ENCODE measurements at places on chromosomes 3 and 15.

DNA sequence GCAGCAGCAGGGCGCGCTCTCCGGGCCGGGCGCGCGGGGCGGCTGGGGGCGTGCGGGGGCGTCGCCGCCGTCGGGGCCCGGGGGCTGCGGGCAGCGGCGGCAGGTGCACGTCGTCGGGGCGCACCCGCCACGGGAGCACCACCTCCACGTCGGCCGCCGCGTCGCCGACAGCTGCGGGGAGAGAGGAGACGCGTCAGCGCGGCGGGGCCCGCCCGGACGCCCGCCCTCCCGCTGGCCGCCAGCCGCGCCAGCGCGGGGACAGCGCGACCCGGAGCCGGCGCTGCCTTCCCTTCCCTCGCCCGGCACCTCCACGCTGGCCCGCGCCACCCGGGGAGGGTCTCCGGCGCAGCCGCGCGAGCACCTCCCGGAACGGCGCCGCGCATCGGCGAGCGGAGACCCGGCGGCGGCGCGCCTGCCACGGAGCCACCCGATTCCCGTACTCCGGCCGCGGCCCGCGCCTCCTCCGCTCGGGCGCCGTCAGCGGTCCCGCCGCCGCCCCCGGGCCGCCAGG is 481 bp downstream of the ADAMTS17 start:
- no peak for DNase-seq

- DNase-seq: peak; percentile 3
Observed at GRCh38 chr15:45790325-45790943, 155.6 kb downstream of the SQOR start.

GRCh38 chr15:40313531-40314398 is 6.0 kb upstream of the PLCB2 start:
- peak; percentile 80 for DNase-seq

- no peak for DNase-seq
Observed at GRCh38 chr3:117400303-117400702, 690.7 kb downstream of the TUSC7 start.

DNA sequence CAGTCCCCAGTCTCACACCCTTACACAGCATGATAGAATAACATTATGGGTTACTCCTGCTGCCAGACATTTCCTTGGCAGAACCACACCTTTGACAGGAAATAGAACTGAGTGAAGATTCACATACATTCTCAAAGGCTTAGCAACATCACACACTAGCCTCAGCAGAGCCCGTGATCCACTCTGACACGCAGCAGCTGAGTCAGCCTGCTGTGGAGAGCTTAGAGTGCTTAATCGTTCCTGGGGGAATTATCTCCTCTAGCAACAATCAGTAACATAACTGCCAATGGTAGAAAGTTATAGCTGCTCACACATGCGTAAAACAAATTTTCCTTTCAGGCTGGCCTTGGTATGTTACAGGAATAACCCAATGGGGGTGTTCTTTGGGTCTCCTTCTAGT is 382.1 kb downstream of the GAP43 start:
- peak; percentile 28 for DNase-seq

DNA sequence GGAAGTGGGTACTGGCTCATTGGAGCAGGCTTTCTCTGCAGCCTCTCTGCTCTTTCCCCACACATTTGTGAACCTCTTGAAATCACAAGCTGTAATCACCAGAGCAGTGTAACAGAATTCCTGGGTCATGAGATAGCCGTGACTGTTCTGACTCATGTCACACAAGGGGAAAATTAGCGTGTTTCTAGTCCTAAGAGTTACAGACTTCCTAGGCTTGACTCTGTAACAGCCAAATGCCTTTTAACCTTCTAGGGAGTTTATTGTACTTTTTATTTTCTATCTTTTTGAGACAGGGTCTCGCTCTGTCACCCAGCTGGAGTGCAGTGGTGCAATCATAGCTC is 54.7 kb upstream of the TRAK1 start:
- DNase-seq: no peak

- DNase-seq: no peak
Observed at GRCh38 chr15:97012986-97013385, 682.5 kb downstream of the NR2F2 start.

DNA sequence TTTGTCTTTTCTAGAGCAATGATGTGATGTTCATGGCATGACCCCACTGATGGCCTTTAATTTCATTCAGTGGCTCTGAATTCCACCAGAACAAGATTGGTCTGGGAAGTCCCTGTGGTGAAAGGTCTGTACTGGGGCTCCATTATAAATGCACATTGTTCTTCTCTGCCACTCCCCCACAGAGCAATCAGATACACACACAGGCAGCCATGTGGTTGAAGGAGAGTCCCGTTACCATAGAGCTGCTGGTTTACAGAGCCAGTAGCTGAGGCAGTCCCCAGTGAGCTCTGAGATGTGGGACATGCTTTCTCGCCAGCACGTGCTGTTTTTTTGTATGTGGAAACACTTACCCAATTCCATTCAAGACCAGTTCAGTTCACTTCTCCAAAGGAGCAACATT is 172.7 kb upstream of the TRIM42 start:
- DNase-seq: no peak

GRCh38 chr15:70308011-70308734 is 210.5 kb upstream of the TLE3 start:
- DNase-seq: no peak

- DNase-seq: no peak
Observed at GRCh38 chr3:170507063-170507462, 78.8 kb downstream of the SLC7A14 start.

GRCh38 chr3:112115161-112115739 is 17.8 kb downstream of the GCSAM start:
- no peak for DNase-seq

GRCh38 chr15:60358935-60359682 is 38.7 kb downstream of the ANXA2 start:
- DNase-seq: peak; percentile 100

GRCh38 chr3:141486496-141486745 is 406 bp upstream of the RASA2 start:
- DNase-seq: no peak

DNA sequence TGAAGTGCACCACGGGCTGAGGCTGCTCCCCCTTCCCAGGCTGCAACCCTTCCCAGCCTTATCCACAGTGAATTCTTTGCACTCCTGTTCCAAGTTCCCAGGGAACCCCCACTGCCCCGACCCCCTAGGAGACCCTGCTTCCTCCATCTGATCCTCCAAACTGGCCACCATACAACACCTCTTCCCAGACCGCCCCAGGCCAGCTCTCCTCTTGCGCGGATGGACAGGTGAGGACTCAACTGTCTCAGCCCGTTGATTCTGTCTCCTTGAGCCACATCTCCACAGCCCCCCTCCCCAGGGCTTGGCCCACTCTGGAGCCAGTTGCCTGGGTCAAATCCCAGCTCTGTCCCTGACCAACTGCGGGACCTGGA is 21.7 kb downstream of the GRIP2 start:
- DNase-seq: no peak

DNA sequence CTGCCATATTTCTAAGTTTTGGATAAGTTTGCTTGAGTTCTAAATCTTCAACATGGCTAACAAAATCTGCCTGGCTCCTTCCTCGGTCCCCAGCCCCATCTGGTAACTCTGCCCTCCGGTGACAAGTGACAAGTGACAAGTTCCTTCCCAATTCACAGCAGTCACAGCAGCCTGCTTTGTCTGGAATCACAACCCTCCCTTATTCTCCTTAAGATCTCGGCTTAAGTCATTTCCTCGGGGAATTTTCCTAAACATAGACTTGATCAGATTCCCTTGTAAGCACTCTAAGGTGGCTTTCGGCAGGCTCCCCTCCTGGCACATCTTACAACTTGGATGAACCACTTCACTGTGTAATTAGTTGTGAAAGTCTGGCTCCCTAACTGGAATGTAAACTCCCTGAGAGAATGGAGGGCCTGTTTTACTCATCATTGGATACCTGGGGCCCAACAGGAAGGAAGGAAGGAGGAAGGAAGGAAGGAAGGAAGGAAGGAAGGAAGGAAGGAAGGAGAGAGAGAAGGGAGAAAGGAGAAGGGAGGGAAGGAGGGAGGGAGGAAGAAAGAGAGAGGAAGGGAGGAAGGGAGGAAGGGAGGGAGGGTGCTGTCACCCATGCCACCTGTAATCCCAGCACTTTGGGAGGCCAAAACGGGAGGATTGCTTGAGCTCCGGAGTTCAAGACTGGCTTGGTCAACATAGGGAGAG is 126.4 kb downstream of the SHQ1 start:
- no peak for DNase-seq

DNA sequence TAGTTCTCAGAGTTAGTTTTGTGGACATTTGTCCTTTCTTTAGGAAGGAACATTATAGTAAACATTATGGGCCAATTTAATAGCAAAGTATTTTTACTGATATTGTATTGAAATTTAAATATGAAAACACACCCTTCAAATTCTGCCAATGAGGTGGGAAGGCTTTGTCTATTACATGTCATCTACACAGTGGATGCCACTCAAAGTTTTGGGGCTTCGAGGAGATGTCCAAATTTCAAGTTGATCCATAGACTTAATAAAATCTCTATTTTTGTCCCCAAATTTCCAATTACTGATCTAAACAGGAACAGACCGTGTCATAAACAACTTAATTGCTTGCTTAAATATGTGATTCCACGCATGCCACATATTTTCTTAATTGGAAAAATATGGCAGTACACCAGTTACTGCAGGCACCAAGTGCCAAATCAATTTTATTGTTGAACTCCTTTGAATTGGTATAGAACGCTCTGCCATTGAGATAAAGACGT is 1.7 kb downstream of the SHOX2 start:
- DNase-seq: no peak

GRCh38 chr15:68042855-68043222 is 11.3 kb upstream of the PIAS1 start:
- no peak for DNase-seq

DNA sequence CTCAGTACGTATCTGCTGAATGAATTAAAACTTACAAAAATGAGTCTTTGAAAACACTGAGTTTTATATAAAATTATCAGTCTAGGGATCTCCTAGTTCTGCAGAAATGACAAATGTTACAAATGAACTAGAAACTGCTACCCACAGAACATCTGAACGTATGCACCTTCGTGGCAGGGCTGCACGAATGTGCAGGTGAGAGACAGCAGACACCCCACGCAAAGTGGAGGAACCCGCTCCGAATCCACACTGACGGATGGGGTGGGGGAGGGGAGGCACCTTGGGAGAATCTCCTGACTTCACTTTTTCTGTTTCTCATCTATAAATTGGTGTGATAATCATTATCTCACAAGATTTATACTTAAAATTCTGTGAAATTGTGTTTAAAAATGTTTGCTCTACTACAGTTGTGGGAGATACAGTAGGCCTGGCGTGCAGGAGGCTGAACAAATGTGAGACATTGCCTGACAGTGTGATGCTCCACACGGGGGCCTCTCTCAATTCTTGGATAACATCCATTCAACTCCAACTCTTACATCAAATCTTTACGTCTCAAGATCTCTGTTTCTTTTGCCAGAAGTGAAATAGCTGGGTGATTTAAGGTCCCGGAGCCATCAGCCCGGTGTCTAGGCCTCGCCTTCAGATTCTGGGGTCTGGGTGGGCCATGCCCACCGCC is 86.9 kb downstream of the ATP10A start:
- no peak for DNase-seq

- no peak for DNase-seq
Observed at GRCh38 chr15:99441444-99441800, 124.4 kb upstream of the MEF2A start.

DNA sequence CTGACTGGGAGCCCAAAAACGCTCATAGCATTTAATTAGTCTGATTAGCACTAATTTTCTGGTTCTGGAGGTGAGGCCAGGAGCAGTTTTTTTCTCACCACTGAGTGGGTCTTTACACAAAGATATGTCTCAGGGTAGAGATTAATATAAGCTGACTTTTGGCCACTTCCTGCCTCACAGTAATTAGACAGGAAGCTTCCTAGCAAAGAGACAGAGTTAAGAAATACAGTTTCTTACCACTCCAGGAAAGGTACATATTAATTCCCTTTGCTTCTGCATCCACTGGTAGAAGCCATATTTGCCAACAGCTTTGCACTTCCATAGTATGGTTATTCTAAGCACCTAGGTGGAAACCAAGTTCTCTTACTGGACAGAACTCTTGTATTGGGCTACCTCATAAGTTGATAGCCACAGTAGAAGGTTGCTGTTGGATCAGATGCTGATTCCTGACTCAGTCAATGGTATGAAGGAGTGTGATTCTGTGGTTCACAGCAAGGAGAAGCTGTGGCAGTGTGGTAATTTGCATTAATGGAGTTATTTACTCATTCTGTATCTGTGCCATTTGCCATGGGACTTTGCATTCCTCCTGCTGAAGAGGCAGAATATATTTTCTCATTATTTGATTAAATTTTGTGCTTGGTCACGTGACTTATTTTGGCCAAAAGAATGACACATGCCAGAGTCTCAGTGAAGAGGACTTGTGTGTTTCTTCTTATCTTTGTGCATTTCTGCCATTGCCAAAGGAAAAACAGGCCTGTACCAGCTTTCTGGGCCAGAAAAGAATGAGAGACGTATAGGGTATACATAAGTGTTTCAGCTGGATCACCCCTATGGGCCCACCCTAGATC is 17.5 kb upstream of the ZBTB20 start:
- DNase-seq: no peak

GRCh38 chr3:112735926-112736325 is 95.0 kb upstream of the CCDC80 start:
- no peak for DNase-seq

DNA sequence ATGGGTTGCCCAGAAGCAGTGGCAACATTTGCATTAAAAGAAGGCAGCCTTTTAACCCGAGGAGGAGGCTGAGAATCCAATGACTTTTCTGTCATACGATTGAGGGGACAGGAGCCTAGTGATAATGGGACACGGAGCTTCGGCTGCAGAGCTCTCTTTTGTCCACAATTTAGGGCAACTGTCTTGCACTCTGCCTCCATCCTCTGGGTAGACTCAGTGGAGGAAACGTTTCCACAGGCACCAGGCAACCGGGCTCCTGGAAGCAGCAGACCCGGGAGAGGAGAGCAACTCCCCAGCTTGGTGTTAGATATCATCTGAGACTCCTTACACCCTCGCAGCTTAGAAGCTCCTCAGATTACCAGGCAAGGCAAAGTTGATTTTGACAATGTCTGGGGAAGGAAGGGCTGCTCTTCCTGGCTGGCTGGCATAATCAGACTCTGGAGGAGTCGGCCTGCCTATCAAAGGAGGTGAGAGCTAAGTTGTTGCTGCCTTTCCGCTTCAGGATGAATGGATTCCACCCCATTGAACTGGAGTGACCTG is 43.5 kb upstream of the RNU6-1 start:
- DNase-seq: no peak

DNA sequence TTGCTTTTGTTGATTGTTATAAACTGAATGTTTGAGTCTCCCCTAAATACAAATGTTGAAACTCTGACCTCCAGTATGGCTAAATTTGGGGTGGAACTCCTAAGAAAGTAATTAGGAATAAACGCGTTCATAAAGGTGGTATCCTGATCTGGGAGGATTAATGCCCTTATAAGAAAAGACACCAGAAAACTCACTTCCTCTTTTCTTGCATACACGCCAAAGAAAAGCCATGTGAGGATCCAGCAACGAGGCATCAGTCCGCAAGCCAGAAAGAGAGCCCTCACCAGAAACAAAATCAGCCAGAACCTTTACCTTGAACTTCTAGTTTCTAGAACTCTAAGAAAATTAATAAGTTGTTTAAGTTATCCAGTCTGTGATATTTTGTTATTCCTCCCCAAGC is 37.4 kb upstream of the AZI2 start:
- no peak for DNase-seq
